ENCODE measurements at places on chromosomes 2 and 18. TPM values are rescaled to one million over a fixed set of nuclear protein-coding genes. Genes with fewer than 3 reads are reported as not detected.
A peak's percentile ranks its signal among the peaks of the same experiment; 100 is the strongest.

DNA sequence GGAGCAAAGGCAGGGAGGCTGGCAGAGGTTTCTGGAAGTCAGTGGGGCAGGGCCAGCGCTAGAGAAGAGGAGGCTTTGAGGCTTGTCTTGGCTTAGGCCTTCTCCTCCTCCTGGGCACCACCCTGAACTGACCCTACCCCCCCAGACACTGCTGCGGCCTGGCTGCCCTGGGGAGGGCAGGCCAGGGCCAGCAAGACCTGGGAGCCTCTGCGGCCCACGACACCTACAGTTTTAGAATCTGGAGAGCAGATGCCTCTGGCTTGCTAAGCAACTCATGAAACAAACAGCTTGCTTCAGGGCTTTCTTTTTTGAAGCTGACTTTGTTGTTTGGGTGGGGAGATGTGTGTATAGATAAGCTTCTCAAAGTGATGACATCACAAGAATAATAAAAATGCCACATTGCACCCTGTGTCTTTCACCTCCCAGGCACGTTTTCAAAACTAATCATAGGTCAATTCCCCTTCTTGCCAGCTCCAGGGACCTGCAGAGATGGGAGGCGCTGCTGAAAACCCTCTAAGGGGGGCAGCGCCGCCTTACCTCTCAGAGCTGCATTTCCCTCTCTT, 46.2 kb upstream of the SMAD7 start:
- DNase-seq = no peak

- peak; percentile 89 for DNase-seq
Observed at GRCh38 chr18:54828281-54828881, at the start of gene RAB27B. Gene RAB27B (plus strand): TSS chr18:54828477. CDS start chr18:54877586, 49,109 bp downstream.

GRCh38 chr18:60664736-60665135, 292.2 kb upstream of the MC4R start:
- DNase-seq = no peak

The CPLX4 gene
- total RNA-seq = not detected

The SDC1 gene
- total RNA-seq = not detected

DNA sequence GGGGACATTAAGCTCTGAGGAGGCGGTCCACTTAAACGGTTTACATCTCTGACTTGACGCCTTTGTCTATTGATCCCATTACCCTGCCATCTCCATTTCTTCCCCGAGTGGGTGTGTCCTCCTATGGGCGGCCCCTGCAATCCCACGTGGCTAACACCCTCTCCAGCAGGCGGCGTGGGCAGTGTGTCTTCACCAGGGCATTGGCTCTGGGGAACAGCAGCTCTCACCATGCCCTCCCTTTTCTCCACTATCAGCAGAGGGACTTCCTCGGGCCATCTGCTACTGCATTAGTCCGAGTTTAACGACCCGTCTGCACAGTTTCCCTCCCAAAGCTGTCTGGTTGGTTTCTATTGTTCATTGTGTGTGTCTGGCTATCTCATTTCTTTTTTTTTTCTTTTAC, 511.9 kb upstream of the NRP2 start:
- DNase-seq = no peak

The EML6 gene
- 1.1 TPM for total RNA-seq
